CD4-positive, alpha-beta T cell treated with Interleukin-21 for 1 hour (primary cell): ENCODE measurements at places on chromosomes 7 and 10.

DNA sequence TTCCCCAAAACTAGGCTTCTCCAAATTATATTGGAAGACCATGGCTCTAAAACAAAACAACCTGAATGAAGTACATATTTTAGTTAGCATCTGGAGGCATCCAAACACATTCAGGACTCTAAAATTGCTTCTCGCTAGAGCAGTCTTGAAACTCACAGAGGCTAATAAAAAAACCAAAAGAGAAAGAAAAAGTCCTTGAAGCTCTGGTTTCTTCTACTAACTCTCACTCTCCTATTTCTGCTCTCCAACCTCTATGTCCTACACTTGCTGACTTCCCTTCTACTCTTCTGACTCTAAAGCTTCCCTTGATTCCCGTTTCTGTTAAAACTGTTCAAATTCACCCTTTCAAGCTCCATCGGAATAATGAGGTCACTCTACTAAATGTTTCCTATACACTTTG is 370.7 kb upstream of the HPS1 start:
- DNase-seq = no peak

DNA sequence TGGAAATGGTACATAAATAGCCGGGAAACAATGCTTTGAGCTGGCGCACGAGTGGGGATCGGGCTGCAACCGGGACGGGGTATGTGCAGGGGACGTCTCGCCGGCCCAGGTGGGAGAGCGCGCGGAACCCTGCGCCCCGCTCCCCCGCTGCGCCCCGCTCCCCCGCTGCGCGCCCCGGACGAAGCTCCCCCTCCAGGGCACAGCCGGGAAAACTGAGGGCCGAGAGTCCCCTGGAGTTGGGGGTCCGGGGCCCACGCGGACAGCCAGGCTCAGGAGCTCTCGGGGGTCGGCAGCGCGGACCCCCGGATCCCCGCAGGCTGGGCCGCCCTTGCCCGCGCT is 514 bp downstream of the RADIL start:
- DNase-seq = no peak

DNA sequence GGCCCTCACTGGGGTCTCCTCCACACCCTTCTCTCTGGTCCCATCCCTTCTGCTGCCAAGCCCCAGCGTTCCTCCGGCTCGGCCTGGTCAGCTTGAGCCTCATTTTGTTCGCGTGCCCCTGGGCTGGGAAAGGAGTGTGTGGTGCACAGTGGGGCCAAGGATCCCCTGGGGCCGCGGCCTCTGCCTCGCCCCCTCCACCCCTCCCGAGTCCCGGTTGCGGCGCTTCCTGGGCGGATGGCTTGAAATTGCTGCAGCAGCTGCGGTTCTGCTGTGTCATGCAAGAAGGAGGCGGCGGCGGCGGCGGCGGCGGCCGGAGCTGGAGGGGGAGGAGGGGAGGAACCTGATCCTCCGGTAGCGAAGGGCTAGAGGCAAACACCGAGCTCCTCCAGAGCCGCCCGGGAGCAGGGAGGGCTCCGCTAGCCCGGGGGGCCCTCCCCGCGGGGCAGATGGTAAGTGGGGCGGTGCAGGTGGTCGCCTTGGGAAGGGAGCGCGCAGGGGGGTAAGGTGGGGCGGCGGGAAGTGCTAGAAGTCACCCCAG is 217.8 kb upstream of the MKLN1 start:
- peak; percentile 81 for DNase-seq

GRCh38 chr10:118562851-118563250 is 32.6 kb downstream of the PRLHR start:
- DNase-seq = no peak

GRCh38 chr7:156963472-156963871 is 14.0 kb downstream of the NOM1 start:
- no peak for DNase-seq

DNA sequence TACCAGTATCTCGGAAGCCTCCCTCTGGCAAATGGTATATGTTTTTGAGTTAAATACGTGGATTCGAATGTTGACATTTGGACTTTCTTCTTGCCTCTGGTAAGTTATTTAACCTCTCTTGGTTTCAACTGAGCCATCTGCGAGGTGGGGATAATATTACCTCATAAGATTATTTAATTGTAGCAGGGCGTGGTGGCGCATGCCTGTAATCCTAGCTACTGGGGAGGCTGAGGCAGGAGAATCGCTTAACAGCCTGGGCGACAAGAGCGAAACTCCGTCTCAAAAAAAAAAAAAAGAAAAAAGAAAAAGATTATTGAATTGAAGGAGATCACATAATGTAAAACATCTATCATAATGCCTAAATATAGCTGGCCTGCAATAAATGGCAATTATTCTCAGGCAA is 396 bp upstream of the TAF5 start:
- DNase-seq = no peak

DNA sequence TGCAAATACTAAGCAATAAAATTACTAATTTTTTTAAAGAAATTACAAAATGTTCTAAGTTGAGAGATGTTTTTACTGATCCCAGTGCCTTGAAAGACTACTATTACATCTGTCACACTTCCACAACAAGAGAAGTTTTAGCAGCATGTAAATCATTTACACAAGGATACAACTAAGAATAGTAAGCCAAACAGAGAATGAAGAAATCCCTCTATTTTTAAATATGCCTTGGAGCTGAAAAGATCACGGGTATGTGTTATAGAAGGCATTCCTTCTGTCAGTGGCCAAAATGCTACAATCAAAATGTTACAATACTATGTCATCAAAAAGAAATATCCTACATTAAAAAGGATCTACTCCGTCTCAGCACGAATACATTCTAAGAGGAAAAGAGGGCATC is 52.6 kb downstream of the LARP4B start:
- DNase-seq = no peak

DNA sequence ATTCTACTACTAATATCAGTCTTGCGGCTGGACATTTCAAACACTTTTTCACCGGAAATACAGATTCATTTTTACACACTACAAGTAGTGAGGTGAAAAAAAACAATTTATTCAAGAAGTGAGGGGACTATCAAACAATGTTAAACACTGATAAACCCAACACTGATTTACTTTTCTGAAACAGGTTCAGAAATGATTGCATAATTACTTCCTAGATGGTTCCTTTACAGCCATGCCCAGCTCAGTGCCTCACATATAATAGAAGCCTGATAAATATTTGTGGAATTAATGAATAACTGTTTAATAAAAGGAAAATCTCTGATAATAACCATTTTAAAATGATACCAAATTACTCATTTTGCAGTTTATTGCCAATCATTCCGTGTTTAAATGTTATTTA is 34.6 kb downstream of the FRA10AC1 start:
- no peak for DNase-seq

- no peak for DNase-seq
Observed at GRCh38 chr10:71945819-71946474, 18.2 kb upstream of the CHST3 start.

DNA sequence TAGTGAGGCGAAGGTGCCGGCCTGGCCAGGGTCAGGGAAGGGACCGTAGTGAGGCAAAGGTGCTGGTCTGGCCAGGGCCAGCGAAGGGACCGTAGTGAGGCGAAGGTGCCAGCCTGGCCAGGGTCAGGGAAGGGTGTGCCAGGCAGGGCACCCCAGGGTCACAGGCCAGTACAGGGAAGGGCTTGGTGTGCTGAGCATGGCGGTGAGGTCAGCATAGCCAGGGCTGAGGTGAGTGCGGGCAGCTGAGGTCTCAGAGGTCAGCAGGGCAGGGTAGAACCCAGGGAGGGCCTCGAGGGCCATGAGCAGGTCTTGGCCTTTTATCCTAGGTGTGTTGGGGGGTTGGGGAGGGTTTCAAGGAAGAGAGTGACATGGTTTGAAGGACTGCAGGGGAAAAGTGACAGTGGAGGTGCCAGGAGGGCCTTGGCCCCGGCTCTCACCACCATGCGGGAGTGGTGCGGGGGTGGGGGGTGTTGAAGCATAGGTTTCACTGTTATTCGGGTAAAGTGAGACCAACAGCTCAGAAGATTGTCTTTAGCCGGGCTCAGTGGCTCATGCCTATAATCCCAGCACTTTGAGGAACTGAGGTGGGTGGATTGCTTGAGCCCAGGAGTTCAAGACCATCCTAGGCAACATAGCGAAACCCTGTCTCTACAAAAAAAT is 93.3 kb downstream of the CHST15 start:
- DNase-seq = no peak

- DNase-seq = no peak
Observed at GRCh38 chr10:35546824-35547225, 58.3 kb upstream of the GJD4 start.

DNA sequence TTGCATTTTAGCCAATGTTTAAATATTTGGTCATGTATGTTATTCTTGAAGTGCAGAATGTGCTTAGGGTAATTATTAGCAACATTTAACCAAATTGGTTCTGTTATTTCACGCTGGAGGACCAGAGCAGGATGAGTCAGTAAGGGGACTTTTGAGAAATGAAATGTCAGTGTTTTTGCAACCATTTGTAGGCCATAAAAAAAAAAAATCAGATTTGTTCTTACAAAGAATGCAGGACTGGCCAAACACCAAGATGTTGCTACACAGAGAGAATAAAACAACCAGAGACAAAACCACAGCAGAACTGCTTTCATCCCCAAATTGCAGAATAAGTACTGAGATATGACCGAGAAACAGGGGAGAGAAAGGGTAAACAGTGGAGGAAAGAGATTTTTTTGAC is 62.1 kb downstream of the TPST1 start:
- no peak for DNase-seq

- no peak for DNase-seq
Observed at GRCh38 chr7:22319424-22320403, 37.2 kb downstream of the RAPGEF5 start.

DNA sequence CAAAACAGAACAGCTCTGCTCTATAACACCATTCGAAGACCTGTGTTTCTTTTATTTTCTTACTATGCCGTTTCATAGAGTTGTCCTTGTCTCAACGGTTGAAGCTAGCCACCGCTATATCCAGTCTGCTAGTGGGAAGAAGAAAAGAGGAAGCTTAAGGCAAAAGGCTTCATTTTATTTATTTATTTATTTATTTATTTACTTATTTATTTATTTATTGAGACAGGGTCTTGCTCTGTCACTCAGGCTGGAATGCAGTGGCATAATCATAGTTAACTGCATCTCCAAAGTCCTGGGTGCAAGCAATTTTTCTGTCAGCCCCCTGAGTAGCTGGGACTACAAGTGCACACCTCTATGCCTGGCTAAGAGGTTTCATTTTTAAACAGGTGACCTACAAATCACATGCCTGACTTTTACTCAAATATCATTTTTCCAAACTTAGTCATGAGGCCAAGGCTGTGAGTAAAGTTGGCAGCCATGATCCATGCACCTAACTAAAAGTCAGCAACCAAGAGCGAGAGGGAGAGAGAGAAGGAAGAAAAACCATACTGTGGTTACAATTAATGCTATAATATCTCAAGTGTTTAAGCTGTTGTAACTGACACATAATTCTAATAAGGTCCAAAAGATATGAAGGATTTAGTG is 1305.3 kb upstream of the LRRTM3 start:
- no peak for DNase-seq

GRCh38 chr10:73974309-73974946 is 23.5 kb upstream of the VCL start:
- DNase-seq = peak; percentile 54

DNA sequence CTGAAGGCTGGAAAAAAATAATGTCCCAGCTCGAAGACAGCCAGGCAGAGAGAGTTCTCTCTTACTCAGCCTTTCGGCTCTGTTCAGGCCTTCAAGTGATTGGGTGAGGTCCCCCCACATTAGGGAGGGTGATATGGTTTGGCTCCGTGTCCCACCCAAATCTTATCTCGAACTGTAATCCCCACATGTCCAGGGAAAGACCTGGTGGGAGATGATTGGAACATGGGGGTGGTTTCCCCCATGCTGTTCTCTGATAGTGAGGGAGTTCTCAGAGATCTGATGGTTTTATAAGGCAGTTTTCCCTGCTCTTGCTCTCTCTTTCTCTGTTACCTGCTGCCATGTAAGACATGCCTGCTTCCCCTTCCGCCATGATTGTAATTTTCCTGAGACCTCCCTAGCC is 36.6 kb upstream of the LEP start:
- DNase-seq = no peak

DNA sequence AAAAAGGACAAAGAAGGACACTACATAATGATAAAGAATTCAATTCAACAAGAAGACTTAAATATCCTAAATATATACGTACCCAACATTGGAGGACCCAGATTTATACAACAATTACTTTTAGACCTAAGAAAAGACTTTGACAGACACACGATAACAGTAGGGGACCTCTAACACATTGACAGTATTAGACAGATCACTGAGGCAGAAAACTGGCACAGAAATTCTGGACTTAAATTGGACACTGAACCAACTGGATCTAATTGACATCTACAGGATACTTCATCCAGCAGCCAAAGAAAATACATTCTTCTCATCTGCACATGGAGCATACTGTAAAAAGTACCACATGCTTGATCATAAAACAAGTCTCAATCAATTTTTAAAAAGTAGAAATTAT is 103.8 kb downstream of the DGKI start:
- no peak for DNase-seq

- no peak for DNase-seq
Observed at GRCh38 chr10:58217612-58218011, 50.1 kb downstream of the IPMK start.

DNA sequence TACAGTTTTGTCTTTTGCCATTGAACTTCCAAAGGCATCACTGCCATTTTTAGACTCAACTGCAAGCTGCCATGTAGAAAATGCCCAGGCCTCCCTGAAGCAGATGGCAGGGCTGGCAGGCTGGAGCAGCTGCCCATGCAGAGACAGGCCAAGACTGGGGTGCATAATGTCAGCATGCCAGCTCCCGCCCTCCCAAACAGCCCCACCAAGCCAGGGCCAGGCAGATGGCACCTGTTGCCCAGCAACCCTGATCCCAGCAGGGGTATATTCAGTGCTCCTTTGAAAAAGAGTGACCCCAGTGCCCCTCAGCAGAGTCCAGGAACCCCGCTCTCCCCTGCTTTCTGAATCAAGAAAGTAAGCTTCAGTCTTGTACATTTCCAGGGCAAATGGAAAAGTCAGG is 32.6 kb downstream of the VSTM4 start:
- DNase-seq = no peak

DNA sequence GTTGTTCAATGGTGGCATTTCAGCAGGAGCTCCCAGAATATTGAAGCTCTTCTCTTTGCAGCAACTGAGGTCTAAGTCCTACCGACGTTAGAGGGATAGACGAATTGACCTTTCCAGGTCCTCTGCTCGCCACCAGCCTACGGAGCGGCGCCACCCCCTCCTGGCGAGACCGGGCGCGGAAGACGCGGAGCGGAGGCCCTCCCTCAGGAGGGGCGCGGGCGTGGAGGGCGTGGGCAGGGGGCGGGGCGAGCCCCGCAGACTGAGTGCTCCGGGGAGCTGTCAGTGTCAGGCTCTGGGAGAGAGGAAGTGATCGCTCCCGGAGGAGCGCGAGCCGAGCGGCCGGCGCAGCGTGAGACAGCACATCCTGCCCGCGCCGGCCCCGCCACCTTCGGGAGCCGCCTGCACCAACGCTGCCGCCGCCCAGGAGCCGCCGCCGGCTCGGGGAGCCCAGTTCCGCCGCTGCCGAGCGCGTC is at the start of gene DYNC1I1:
Gene DYNC1I1 (plus strand): TSS at position 257 of the 473 bp plus-strand sequence. CDS start 32,176 bp downstream, outside the sequence.
- DNase-seq = peak; percentile 15

DNA sequence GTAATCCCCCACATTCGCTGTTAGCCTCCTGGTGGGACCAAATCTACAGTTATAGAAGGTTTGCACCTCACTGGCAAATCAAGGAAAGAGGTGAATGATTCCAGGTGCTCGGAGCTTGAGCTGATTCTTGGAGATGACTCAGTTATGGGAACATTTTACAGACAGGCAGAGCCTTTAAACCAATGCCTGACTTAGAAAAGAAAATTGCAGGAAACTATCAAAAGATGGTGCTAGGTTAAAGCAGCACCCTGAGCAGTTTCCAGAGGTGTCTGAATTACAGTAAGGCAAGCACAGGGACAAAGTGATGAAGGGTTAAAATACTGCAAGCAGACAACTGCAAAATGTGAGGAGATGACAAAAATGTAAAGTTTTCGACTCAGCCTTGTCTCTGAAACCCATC is 2.9 kb downstream of the LRRTM3 start:
- DNase-seq = no peak
